ENCODE measurements at places on chromosomes 6 and 20. TPM values are rescaled to one million over a fixed set of nuclear protein-coding genes. Genes with fewer than 3 reads are reported as not detected.

ANKRD66 gene
- not detected for total RNA-seq

NDUFAF4 gene
- 42.2 TPM for total RNA-seq

GRCh38 chr6:111921103-111921502, 47.9 kb upstream of the FYN start:
- DNase-seq: no peak
- H3K27me3 ChIP-seq: no peaks in the 10 kb centered on the region
- H3K4me1 ChIP-seq: no peaks in the 10 kb centered on the region
- H3K27ac ChIP-seq: no peak overlapping the region
- no peaks in the 10 kb centered on the region for H3K36me3 ChIP-seq

GRCh38 chr6:133242637-133243585, 1.8 kb downstream of the EYA4 start:
- H3K4me3 ChIP-seq: no peak overlapping the region
- H3K27me3 ChIP-seq: peaks cover 6% of the 10 kb centered on the region
- no peak for DNase-seq
- no peak overlapping the region for H3K27ac ChIP-seq
- peaks cover 30% of the 10 kb centered on the region for H3K4me1 ChIP-seq

GRCh38 chr6:34284563-34285447, 36.0 kb upstream of the SMIM29 start:
- H3K27ac ChIP-seq: peak overlapping the region; percentile 59
- H3K36me3 ChIP-seq: no peaks in the 10 kb centered on the region
- peak; percentile 76 for DNase-seq
- H3K4me1 ChIP-seq: no peaks in the 10 kb centered on the region
- no peak overlapping the region for H3K4me3 ChIP-seq
